ENCODE measurements at places on chromosomes 7 and 10.

GRCh38 chr10:3331690-3332230 lies 159.2 kb upstream of the PITRM1 start:
- no peak for DNase-seq

DNA sequence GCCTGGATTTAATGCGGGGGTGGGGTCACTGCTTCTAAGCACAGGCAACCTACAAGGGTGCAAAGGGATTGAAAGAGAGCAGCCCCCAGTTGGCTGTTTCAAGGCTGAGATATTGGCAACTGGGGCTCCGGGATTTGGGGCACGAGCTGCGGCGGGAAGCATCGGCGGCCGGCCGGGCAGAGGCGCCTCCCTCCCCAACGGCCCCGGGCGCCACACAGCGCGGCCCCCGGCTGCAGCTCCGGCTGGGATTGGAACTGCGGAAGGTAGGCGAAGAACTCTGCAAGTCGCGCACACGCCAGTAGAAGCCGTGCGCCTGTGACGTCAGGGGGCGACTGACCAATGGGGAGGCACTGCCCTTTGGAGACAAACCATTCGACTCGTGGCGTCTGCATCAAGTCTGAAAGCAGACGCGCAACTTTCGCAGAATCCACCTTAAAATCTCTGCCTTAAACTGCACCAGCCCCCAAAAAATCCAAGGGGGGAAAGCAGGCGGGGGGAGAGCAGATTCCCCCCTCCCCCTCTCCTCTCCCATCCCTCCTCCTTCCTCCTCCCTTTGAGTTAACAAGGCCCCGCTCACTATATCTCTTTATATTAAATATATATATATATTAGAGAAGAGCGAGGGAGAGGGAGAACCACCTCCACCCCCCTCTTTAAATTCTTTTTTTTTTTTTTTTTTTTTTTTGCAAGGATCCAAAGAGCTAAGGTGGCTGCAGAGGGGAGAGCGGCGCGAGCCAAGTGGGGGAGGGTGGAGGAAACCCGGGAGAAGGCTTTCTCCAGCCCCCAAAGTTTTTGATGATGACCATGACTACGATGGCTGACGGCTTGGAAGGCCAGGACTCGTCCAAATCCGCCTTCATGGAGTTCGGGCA lies at the start of gene DLX6:
Gene DLX6, plus strand, starts transcription at position 371 of the 872 bp plus-strand sequence. Its CDS starts 425 bp downstream, at position 796.
- DNase-seq = no peak

GRCh38 chr7:154914308-154914995 lies 88.5 kb downstream of the PAXIP1 start:
- no peak for DNase-seq

DNA sequence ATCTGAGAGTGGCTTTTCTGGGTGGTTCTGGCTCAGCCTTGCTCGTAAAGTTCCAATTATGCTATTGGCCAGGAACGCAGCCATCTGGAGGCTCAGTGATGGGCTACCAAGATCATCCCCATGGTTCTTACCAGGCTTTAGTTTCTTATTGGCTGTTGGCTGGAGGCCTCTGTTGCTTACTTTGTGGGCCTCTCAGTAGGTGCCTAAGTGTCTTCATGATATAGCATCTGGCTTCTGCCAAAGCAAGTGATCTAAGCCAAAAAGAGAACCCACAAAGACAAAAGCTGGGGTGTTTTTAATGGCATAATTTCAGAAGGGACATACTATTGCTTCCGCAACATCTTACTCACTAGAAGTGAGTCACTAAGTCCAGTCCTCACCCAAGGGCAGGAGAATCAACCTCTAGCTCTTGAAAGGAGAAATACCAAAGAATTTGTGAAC lies 132.0 kb upstream of the MDFIC start:
- no peak for DNase-seq

DNA sequence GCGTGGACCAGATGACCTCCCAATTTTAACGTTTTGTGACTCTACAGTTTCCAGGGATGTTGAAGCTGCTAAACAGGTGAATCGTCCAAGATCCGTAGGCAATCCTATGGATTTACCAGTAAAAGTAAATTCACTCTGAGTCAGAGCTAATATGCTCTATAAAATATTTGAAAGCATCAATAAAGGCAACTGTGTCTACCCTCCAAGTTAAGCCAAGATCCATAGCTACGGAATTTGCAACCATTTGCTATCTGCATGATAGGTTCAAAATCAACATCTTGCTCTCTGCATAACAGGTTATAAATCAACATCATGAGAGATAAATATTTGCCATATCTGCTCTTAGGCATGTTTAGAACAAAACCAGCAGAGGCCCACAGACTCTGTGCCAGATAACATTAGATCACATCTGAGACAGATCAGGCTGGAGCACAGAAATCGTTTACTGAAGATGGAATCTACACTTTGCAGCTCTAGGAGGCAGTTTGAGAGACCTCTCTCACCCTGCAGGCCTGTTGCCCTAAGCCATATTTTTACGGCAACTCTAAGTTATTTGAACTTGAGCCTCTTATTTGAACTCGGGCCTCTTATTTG lies 80.7 kb upstream of the PDCD4 start:
- DNase-seq = no peak

- DNase-seq = no peak
Measured at GRCh38 chr7:128037880-128038619, 6.8 kb upstream of the LRRC4 start.

GRCh38 chr10:19930936-19931893 lies 115.0 kb downstream of the PLXDC2 start:
- DNase-seq = no peak

DNA sequence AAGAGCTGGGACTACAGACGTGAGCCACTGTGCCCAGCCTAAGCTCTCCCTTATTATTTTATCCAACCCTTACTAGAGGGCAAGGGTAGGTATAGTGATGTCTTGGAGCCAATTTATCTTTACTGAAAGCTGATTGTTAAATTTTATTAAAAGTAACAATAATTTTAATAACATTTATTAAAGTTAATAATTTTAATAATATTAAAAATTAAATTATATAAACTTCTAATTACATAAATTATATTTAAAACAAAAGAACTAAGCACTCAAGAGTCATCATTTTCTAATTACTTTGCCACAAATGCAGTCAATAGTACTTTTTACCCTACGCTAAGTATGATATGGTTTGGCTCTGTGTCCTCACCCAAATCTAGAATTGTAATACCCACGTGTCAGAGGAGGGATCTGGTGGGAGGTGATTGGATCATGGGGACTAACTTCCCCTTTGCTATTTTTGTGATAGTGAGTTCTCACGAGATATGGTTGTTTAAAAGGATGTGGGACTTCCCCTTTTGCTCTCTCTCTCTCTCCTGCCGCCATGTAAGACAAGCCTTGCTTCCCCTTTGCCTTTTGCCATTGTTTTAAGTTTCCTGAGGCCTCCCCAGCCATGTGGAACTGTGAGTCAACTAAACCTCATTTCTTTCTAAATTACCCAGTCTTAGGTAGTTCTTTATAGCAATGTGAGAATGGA lies 58.4 kb upstream of the ETV1 start:
- no peak for DNase-seq

DNA sequence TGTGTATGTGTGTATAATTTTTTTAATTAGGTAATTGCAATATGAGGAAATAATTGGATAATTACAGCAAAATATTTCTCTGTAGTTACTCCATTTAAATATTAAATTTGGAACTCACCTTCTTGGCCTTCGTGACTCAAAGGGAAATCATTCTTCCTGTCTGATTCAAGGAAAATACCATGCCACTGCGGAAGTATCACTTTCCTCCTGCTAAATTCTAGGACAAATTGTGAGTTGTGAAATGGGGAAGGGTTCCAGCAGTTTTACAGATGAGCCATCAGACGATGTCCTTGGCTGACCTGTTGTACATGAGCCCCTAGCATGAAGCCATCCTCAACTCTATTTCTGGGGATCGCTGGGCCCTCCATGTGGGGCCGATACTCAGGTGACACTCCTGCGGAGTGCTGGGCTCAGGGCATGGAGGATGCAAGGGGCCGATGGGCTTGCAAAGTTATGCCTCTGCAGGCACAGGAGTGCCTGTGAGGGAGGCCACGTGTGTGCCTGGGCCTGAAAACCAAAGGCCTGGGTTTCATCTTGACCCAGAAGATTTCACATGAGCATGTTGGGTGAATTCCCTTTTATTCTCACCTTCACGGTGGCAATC lies 179.6 kb upstream of the TCERG1L start:
- DNase-seq = no peak

DNA sequence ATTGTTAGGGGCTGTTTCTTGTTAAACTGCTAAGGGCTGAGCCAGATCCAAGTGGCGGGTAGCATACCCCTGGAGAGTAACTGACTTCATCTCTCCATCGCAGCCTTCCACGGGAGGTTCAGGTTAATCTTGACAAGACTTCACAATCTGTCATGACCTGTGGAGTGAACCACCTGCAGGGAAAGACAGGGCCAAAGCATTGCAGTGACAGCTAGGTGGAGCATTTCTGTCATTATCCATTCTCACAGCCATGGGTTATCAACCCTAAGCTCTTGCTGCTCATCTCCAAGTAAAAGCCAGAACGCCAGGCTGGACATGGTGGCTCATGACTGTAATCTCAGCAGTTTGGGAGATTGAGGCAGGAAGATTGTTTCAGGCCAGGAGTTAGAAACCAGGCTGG lies 17.2 kb downstream of the ABCC2 start:
- no peak for DNase-seq

DNA sequence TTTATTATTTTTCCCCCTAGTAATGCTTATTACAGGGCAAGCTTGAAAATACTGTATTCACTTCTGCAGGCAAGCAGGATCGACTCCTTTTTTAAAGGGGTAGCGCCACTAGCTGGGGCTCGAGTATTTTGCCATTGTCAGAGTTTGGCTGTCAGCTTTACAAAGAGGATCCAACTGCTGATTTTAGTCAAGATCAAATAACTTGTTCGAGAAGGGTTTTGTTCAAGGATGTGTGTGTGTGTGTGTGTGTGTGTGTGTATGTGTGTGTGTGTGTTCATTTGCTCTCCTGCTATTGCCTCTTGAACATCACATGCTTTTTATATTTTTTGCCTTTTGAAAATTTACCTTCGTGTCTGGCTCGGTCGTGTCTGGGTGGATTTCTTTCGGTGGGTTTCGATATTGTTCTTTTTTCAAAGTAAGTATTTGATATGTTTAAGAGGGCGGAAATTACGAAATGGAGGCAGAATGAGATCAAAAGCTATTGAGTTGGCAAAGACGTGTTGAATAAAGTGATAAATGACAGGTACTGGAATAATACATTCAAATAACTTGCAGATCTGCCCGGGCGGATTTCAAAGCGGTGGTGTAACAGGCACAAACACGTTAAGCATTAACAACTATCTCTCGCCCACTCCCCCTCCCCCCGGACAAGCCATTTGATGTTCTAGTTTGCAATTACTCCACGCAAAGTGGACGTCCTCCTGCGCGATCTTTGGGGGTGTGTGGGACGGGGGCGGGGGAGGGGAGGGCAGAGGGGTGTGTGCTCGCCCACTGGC lies 1.1 kb downstream of the ARID5B start:
- DNase-seq = no peak

GRCh38 chr10:9222917-9223316 lies 1168.4 kb downstream of the GATA3 start:
- no peak for DNase-seq

All from cardiac septum (tissue), 1 donor.